ENCODE measurements at places on chromosomes 13 and 19.

DNA sequence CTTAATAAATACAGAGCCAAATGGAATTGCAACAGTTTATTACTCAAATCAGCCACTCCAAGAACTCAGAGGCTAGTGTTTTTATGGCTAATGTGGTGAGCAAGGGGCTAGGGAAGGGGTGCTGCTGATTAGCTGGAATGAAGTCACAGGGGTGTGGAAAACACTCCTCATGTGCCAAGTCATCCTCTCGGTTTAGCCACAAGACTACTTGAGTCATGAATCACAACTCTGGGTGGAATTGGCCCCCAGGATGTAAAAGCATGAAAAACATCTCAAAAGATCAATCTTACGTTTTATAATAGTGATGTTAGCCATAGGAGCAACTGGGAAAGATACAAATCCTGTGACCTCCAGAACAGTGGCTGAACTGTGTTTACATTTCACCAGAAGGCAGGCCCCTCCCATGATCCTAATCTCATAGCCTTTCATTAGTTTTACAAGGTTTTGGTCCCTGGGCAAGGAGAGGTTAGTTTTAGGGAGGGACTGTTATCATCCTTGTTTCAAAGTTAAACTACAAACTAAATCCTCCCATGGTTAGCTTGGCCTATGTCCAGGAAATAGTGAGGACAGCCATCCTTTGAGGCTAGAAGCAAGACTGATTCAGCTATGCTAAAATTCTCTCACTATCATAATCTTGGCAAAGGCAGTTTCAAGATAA is 2020.1 kb upstream of the PCDH20 start:
- no peak for DNase-seq

DNA sequence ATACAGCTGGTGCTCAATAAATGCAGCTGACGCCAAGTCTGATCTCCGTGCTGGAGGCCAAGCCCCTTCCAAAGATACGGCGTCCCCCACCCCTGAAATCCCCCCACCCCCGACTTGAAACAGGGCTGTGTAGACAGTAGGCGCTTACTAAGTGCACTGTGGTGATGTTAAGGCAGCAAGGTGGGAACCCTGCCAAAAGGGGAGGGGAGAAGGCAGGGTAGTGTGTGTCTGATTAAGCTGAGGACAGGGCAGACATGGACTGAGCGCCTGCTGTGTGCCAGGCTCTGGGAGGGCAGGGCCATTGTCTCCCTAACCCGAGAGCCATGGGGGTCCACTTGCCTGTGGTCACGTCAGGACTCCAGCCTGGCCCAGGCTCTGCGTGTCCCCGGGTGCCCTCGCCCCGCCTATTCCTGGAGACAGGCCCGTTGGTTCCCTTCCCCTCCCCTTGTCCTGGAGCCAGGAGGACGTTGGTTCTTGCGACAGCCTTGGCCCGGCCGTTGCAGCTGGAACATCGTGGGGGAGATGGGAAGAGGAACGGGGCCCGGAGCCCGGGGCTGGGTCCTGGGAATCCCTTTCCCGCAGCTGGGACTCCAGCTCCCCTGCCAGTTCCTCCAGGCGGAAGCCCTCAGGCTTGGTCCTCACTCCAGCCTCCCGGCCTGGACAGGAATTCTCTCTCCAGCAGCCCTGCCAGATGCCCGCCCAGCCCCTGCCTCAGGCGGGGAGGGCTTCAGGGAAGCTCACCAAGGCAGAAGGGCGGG is 1.7 kb upstream of the ELANE start:
- peak; percentile 94 for DNase-seq

- no peak for DNase-seq
Measured at GRCh38 chr13:39729156-39729555, 73.7 kb downstream of the COG6 start.

DNA sequence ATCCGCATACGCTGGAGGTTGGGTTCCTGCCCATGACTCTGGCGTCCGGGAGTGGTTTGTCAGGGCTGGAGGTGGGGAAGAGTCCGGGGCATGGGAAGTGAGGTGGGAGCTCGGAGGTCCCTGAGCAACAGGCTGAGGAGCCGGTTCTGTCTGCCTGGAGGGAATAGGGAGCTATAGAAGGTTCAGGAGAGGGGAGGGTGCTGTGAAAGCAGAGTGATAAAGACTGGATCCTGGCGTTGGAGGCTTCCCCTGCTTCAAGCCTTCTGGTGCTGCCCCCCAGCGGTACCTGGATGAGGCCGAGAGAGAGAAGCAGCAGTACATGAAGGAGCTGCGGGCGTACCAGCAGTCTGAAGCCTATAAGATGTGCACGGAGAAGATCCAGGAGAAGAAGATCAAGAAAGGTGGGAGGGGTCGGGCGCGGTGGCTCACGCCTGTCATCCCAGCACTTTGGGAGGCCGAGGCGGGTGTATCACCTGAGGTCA is 2.6 kb downstream of the HMG20B start:
- DNase-seq = no peak

DNA sequence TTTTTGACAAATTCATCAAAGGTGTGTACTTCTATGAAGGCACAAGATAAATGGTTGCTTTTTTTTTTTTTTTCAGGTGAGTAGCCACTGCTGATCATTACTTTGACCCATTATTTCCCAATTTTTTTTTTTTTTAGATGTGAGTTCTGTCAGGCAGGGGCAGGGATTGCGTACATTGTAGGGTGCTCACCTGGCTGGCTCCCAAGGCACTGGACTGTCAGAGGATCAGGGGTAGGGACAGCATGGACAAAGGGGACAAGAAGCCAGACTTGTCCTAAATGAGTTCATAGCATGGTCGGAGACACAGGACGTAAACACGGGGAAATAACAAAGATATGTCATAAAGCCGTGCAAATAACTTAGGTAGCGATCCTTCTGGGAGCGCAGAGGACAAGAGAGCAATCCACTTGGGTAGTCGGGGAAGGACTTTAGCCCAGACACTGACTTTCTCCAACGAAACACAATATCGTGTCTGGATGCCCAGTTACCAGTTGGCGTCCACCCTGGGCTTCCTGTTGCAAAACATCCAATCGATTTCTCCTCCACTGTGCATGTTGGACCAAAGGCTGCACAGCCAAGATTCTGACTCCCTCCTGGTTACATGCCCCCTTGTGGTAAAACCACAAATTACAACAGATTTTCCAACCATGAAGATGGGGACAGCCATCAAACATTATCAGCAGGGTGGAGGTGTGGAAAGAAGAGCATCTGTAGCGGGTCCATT is 27.5 kb upstream of the KATNAL1 start:
- DNase-seq = no peak

DNA sequence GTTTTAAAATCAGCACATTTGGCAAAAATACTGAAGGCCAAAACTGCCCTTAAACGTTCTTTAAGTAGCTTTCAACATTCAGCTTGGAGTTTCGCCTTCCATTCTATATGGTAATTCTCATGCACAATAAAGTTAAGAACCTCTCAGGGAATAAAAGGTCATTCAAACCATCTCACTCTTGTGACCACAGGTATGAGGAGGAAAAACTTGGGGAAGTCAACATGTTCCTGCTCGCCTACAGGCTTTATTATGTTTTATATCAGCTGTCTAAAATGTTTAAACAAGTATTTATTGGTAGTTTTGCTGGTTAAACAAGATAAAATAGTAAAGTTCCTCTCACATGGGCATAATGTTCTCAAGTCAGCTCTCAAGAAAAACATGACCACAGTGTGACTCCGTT is 19.9 kb upstream of the TM9SF2 start:
- DNase-seq = no peak

GRCh38 chr19:9323557-9323918 is 441 bp upstream of the ZNF559 start:
- peak; percentile 74 for DNase-seq

GRCh38 chr19:49802836-49803528 is 10.1 kb downstream of the FUZ start:
- DNase-seq = no peak

DNA sequence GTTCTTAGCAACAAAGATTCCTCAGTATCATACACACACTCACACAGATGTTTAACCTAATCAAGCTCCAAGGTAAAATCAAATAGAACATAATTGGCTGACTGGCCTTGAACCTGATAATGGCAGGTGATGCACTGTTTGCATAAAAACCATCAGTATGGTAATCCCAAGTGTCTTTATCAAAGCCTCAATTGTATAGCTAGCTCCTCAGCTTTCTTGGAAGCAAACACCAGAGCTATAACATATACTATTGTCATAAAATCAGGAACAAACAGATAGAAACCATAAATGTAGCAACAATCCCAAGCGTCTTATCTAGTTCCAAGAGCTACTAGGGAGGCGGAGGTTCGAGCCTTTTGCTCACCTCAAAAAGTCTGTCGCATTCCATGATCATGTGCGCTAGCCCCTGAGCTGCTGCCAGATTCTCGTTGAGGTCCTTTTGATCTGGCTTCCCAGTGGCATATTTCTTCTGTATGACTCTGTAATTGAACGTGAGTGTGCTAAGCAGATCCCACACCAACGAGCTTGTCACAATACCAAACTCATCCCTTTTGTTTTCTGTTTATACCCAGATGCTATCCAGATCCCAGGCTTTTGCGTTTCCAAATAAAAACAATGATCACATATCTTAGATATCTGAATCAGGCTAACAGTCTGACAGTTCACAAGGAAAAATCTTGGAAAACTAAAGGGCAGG is 95.3 kb downstream of the KL start:
- DNase-seq = no peak

DNA sequence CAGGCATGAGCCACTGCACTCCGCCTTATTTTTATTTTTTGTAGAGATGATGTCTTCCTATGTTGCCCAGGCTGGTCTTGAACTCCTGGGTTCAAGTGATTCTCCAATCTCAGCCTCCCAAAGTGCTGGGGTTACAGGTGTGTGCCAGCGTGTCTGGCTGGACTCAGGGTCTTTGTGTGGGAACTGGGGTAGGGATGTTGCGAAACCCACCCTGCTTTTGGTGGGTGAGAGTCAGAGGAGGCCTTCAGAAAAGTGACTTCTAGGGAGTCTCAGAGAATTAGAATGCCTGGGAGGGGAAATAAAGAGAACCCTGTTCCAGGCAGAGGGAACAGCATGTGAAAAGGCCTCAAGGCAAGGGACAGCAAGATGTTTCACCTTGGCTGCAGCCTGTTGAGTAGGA is 13.2 kb downstream of the TLE5 start:
- DNase-seq = no peak

GRCh38 chr13:50646070-50646469 is 197.4 kb downstream of the DLEU7 start:
- no peak for DNase-seq

- no peak for DNase-seq
Measured at GRCh38 chr13:53206455-53206854, 177.8 kb downstream of the OLFM4 start.

DNA sequence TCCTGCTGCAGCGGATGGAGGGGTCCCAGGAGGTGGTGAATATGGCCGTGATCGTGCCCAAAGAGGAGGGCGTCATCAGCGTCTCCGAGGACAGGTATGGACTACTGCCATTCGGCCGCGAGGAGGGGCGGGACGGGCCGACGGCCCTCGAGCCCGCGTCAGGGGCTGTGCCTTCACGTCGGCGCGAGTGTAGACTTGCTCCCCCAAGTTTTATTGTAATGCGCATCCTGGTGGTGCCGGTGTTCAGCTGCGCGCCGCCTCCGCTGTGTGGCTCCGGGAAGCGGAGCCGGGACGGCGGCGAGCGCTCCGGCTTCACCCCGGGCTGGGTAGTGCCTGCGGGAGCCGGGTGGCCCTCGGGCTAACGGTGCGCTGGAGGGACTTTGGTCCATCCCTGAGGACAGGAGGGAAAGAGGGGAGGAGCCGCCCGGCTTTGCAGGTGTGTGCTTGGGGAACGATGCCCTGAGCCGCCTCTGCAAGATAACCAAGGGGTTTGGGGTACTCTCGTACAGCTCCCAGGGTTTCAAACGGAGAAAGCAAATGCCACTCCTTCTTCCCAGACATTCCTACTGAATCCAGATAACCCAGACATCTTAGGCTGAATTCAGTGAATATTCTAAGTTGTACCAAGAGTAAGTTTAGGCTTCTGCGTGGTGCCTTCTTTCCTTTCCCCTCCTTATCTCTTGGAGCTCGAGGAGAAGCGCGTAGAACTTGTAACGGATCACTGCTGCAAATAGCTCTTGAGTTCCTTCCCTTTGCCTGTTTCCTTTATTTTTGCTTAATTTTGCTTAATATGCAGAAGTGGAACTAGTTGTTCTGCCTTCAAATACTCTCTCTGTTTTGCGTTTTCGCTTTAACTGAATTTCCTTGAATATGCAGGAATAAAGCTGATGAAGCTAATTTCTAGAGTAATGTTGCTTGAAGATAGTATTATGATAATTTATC is 740 bp downstream of the WDFY2 start:
- DNase-seq = peak; percentile 21

DNA sequence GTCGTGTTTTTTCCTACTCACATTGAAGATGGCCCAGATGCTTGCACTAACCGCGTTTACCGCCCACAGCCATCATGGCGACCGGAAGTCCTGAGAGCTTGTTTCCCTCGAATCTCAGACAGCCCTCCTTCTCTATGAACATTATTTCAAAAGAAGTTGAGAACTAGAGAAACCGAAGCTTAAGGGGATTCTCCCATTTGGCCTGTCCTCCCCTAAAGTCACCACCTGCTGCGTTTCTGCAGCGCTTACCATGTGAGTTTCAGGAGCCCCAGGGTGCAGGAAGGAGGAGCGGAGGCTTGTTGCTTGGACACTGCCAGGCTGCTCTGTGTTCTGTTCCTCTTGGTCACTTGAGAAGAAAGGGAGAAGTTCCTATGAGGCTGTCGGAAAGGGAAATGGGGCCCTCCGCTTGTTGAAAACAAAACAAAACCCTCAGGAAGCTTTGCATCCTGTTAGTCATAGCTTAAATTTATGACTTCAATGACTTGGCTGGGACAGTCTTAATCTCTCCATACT is 6.2 kb downstream of the CARD8 start:
- DNase-seq = no peak

GRCh38 chr19:10748927-10749434 is 31.1 kb downstream of the DNM2 start:
- no peak for DNase-seq

- no peak for DNase-seq
Measured at GRCh38 chr19:6521718-6522646, 8.8 kb upstream of the TNFSF9 start.

- no peak for DNase-seq
Measured at GRCh38 chr19:2191456-2192310, 27.9 kb downstream of the DOT1L start.

DNA sequence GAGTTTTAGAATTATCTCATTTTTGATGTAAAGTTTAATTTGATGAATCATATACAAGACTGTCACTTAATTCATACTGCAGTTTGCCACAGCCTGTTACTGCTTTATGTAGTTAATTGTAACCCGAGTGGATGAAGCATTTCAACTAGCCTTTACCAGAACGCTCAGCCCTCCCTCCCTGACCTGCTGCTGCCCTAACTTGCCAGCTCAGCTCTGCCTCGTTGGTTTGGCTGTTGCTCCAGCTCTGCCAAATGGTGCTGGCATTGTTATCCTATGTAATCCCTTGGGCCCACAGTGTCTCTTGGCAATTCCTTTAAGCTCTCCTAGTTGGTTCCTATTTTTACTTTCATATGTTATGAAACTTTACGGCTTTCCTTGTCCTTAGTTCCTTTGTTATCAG is 113.3 kb downstream of the LMO7 start:
- peak; percentile 21 for DNase-seq

Measured in AG08396 (cell line).